NCI-H460 (cell line): ENCODE measurements at places on chromosomes 4 and X. TPM values are rescaled to one million over a fixed set of nuclear protein-coding genes. Genes with fewer than 3 reads are reported as not detected.

Gene RIBC1
- 1.2 and 1.5 TPM in 2 replicates for total RNA-seq

Gene PNMA6F
- total RNA-seq, result not detected in 2 replicates

Gene CDKL2
- 1.1 and 2.2 TPM in 2 replicates for total RNA-seq

Gene HTR2C
- total RNA-seq, result not detected in 2 replicates

Gene CCDC110
- total RNA-seq, result 0.12 TPM in 1 of 2 replicates, not detected in the other

Gene SRPK3
- 0.12 and 0.17 TPM in 2 replicates for total RNA-seq

Gene GPRIN3
- total RNA-seq, result 36.5 and 42.8 TPM in 2 replicates

Gene AMBN
- total RNA-seq, result not detected in 2 replicates

Gene TRPC3
- 0.02 TPM in 1 of 2 replicates, not detected in the other for total RNA-seq

Gene EMCN
- total RNA-seq, result not detected in 2 replicates

Gene MAGEA4
- total RNA-seq, result not detected in 2 replicates

Gene FIP1L1
- 57.1 and 59.0 TPM in 2 replicates for total RNA-seq

Gene AFP
- 0.25 TPM in 1 of 2 replicates, not detected in the other for total RNA-seq

Gene MAGEB2
- total RNA-seq, result 60.3 and 66.4 TPM in 2 replicates

Gene TRIM75
- not detected in 2 replicates for total RNA-seq

Gene MAGEB17
- total RNA-seq, result not detected in 2 replicates

Gene GPR82
- not detected in 2 replicates for total RNA-seq

Gene TMEM175
- total RNA-seq, result 8.1 and 11.2 TPM in 2 replicates

Gene CMC4
- total RNA-seq, result 27.0 and 28.1 TPM in 2 replicates

Gene CCNI
- 147 TPM in 2 replicates for total RNA-seq

Gene RGS12
- total RNA-seq, result 7.9 and 8.4 TPM in 2 replicates

Gene PRRG1
- 18.9 and 23.1 TPM in 2 replicates for total RNA-seq

Gene COX7B2
- not detected in 2 replicates for total RNA-seq

Gene C4orf50
- total RNA-seq, result not detected in 2 replicates
